ENCODE measurements at places on chromosomes 5 and 9.

DNA sequence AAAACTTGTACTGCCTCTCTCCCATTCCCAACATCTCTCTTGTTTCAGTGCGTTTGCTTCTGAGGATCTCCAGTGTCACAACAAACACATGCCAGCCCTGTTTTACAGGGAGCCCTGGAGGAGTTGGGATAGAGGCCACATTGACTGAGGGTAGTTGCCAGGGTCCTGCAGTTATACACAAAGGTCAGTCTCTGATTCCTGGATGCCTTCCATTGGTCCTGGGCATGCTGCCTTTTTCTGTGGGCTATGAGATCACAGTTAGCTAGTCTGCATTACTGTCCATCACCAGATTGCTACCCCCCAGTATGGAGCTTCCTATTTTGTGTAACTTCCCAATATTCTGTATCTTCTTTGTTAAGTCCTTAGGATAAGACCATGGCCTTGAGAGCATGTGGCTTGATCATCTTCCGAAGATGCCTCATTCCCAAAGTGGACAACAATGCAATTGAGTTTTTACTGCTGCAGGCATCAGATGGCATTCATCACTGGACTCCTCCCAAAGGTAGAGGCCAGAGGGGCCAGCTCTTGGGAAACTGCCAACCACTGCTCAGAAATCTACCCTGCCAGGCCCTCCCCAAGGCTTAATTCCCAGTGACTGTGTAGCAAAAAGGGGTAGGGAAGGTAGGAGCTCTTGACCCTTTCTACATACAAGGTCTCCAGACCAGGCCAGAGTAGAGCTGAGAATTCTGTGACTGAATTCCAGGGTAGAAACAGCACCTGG lies 9.5 kb downstream of the NUDT2 start:
- DNase-seq, result no peak

DNA sequence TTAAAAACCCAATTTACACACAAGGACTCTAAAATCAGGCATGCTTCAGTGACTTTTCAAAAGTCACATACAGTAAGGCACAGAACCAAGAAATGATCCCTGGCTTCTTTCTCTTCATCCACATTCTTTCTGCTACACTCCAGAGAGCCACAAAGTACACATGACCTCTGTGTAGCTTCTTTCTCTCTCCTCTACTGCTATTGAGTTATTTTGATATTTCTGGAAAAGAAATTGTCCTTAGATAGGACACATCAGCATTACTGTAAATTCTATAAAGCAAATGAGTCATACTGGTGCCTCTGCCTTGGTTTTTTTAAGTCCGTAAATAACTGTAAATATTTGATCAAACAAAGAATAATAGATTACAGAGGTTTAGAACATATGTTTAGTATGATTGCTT lies 96.3 kb downstream of the KIAA0825 start:
- no peak for DNase-seq

DNA sequence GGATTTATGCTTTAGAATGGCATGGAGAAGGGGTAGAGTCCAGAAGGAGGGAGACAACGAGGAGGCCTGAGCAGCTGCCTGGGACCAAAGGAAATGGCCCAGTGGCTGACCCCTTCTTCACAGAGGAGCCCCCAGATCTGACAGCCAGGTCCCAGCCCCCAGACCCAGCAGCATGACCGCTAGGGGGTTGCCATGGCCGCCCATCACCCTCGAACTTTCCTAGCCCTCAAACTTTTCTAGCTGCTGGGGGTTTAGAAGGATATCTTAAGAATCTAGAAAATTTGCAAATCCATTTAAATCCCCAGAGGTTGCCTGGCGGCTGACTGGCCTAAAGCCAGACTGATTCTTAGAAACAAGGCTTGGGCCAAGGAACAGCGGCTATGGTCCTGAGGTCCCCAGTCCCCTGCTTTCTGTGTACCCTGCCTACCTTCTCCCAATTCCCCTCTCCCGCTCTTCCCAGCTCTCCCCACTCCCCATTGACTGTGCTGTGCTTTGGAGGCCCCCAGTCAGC lies 972 bp downstream of the PDGFRB start:
- no peak for DNase-seq

GRCh38 chr5:28165096-28165495 lies 1126.7 kb upstream of the CDH9 start:
- no peak for DNase-seq

GRCh38 chr5:53997736-53998627 lies 312.4 kb downstream of the ARL15 start:
- no peak for DNase-seq

GRCh38 chr9:114779352-114779845 lies 26.4 kb downstream of the TNFSF15 start:
- no peak for DNase-seq

DNA sequence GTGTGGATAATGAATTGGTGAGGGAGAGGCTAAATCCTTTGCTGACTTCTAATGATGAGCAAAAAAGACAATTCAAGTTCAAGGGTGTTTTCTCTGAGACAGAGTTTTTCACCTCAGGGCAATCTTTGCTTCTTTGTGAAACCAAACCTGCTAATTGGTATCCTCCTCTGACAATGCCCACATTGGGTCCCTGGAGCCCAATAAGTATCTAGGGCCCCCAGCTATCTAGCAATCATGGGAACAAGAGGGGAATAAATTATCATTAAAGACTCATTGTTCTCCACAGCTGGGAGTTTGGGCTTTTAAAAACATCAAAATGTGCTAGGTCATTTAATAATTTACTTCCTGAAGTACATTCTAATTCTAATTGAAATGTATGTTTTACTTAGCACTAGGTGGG lies 227.3 kb downstream of the TMEM167A start:
- no peak for DNase-seq

DNA sequence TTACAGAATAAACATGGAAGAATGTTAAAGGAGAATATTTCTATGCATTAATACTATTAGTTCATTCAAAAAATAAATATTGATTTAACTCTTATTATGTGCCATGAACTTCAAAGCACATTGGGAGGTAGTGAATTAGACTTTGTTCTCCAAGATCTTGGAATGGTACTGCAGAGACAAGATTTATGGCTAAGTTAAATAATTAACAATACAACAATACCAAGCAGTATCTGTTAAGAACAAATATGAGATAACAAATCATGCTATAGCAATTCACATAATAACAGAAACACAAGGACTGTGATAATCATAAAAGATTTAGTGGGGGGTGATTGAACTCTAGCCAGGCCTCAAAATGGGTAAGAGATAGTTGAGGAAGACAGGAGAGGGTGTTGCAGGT lies 11.6 kb downstream of the NMUR2 start:
- DNase-seq, result no peak

DNA sequence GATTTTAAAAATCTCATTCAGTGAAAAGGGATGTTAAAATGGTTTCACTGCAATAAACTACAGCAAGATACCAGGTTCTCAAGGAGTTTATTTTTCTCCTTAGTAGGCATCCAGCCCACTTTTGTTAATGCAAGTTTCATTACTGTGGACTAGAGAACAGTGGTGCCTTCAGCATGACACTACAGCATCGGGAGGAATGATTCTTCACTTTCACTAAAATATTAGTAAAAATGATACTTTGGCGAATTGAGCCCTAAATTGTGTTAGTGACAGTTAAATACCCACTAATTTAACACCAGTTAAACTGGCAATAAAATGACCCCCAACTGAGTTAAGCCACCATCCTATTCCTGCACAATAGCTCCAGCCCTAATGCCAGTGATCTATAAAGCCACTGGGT lies 152.2 kb upstream of the MPDZ start:
- no peak for DNase-seq

- DNase-seq, result no peak
Measured at GRCh38 chr9:99497641-99498040, 275.6 kb downstream of the SEC61B start.

DNA sequence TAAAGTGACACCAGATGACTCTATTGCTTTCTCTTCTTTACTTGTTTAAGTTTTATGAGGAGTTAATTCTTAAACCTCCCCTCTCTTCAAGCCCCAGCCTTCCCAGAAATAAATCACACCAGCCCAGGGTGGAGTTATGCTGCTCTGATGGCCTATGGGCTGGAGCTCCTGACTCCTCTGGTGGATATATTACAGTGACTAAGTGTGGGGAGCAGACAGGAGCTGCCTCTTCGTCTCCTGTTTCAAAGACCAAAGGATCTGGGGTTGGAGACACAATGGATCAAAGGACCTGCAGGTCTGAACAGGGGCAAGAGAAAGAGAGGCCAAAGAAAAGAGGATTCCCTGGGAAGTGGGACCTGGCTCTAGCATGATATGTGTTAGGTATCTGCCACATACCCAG lies 312.0 kb upstream of the MSX2 start:
- DNase-seq, result no peak

DNA sequence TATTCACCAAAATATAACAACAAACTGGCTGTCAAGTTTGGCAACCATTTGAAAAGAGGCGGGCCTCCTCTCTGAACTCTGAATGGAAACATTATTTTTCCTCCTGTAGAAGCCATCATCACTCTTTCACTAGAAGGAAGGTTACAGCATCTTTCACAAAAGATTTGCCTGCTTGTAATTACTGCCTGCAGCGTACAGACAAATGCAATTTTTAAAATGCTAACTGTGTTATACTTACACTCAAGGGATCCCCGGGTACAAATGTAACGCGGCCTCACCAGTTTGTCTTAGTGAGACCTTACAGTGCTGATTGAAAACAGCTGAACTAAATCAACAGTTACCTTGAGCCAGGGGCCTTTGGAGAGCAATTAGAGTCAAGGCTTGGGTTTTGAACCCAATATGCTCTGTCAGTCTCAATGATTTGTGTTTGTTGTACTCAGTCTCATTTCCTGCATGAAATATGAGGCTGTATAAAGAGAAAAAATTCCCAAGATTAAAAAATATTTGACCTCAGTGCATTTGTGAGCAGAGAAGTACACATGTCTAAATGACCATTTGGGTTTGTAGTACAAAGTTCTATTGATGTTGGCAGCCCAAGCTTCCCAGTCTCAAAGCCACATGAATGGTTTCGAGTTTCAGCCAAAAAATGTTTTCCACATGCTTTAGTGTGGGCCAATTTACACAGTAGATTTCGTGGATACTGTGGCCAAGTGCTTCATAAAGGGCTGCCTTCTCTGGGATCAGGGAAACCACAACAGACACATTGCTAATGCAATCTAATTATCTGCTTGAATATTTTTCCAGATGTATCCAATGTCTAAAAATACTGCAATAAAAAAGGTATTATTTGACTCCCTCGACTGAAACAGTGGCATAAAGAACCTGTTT lies 500.0 kb downstream of the SPATA31D1 start:
- DNase-seq, result no peak

DNA sequence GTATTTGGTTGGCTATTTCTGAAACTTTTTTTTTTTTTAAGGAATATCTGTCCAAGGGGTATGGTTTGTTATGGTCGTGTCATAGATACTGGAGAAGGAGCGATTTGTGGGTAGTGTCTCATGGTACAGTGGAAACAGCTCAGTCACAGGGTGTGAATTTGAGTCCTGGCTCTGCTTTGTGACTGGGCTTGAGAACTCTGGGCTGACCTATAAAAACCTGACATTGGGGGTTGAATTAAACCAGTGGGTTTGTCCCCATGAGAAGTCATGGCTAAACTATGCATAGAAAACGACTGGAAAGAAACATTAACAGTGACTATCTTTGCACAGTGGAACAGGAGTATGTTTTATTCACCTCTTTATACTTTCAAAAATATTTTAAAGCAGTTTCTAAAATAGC lies 54.7 kb downstream of the MACROH2A1 start:
- DNase-seq, result no peak

DNA sequence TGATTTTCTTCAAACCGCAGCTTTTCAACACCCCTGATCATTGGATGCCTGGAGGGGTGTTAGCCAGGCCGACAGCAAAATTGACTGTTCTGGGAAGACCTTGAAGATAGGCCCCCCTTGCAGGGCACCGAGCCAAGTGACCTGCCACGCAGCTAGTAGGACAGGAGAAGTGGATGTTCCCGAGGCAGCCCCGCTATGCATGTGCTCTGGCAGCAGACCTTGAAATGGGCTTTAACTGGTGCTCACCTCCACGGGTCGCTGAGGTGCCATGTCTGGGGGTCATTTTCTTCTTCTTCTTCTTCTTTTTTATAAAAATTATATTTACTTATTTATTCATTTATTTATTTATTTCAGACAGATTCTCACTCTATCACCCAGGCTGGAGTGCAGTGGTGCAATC lies 12.6 kb downstream of the FGF18 start:
- DNase-seq, result no peak

- DNase-seq, result no peak
Measured at GRCh38 chr5:95958310-95959014, 3.2 kb downstream of the ELL2 start.

DNA sequence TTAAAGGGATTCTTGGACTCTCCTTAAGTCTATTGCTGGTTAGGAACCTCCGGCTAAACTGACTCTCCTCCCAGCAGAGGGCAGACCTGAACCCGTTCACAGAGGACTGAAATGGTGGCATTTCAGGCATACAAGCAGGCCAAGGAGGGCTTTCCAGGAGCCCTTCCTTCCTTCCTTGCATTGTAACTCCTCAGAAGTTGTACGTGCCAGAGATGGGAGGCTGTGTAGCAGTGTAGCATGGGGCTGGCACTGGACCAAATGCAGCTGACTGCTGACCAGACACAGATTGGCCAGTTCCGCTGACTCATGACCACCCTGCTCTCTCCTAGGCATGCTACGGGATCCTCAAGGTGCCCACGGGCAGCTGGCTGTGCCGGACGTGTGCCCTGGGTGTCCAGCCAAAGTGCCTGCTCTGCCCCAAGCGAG lies 36.4 kb downstream of the JADE2 start:
- DNase-seq, result no peak

DNA sequence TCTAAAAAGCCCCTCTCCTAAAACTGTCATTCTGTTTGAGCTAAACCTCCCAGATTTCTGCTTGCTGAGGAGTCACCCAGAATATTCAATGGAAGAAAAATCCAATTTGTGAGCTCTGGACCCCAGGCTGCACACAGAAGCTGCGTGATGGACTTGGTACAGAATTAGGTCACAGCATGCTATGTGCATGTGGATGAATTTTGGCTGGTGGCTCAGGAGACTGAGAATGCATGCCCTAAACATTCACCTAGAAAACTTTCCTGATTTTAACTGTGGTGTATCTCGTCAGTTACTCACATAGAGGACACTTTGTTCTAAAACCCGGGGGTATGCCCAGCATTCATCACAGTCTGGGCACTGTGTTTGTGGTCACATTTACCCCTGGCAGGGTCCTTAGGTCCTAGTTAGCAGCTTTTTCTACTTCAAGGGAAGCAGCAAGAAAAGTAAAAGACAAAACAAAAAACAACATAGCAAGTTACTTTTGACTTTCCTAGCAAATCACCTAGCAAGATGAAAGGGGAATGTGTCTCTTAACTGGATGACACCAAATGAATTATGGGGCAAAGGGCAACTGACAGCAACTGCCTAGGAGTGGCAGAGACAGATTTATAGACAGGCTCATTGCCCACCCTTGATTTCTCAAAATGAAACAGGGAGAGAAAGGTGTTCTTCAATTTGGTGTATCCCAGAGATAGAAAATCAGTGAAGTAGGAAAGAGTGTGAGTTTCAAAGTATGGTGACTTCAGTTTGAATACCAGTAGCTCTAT lies 8.3 kb upstream of the SHROOM1 start:
- DNase-seq, result no peak
